Endothelial cell of umbilical vein (primary cell): ENCODE measurements at places on chromosomes 4 and X.
A peak's percentile ranks its signal among the peaks of the same experiment; 100 is the strongest.

DNA sequence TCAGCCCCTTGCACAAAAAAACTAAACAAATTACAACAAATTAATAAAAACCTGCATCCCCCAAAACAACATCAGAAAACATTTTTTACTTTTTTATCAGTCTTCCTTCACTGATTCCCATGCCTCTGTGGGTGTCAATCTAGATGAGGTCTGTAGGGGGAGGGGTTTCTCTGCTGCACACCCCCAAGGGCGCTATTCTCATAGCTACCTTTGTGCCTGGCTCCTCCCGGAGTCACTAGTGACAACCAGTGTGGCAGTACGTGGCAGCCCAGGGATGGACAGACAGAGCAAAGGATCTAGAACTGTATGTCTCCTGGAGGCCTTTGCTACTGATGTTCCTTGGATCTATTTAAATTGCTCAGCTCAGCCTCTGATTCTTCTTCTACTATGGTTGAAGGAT lies 228.1 kb upstream of the ANXA3 start:
- no peak for DNase-seq

DNA sequence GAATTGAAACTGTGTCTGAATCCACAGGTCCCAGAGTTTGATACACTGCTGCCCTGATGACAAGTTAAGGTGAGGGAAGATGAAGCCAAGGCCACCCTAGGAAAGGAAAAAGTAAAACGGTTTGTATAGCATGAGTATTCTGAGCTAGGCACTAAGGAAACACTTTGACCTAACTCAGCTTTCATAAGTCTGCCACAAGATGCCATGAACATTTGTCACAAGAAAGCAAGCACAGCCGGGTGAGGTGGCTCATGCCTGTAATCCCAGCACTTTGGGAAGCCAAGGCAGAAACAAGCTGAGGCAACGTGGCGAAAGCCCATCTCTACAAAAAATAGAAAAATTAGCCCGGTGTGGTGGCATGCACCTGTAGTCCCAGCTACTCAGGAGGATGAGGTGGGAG lies 34.2 kb downstream of the ELOVL6 start:
- DNase-seq: no peak

GRCh38 chr4:138572007-138572406 lies 329.9 kb upstream of the SLC7A11 start:
- DNase-seq: peak; percentile 9

- DNase-seq: no peak
Measured at GRCh38 chrX:28099166-28099565, 117.9 kb upstream of the DCAF8L1 start.

- no peak for DNase-seq
Measured at GRCh38 chrX:323721-324628, 5.4 kb upstream of the GTPBP6 start.

DNA sequence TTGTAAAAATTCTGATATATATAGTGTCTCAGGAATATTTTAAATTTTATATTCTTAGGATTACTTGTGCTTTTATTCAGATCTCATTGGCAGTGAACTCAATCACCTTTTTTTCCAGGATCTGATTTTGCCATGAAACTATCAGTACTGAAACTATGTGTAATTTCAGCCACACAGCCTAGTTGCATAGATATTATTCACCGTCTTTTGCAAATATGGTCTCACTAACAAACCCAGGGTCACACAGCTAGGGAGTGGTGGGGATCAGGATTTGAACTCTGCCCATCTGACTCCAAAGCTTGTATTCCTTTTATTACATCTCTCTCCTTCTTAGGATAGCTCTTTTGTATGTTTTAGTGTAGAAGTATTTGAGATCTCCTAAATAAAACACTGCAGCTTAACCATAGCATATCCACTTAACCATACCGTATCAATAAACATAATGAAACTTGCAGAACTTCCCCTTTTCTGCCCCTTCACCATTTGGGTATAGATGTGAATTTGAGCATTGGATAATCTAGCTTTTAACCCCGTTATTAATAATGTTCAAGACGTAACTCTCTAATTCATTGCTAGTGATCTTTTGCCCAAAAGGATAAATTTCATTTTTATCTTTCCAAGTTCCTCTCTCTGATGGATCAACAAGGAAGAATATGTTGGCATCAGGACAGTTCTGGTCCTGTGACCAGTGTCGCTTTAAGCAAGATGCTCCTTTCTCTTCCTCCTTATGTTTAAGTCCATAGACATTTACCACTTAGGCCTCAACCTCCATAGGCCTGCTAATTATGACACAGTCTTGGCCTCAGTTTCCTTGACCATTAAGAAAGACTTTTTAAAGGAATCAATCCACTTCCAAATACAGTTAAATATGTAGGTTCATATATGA lies 74.6 kb downstream of the RAPGEF2 start:
- no peak for DNase-seq

DNA sequence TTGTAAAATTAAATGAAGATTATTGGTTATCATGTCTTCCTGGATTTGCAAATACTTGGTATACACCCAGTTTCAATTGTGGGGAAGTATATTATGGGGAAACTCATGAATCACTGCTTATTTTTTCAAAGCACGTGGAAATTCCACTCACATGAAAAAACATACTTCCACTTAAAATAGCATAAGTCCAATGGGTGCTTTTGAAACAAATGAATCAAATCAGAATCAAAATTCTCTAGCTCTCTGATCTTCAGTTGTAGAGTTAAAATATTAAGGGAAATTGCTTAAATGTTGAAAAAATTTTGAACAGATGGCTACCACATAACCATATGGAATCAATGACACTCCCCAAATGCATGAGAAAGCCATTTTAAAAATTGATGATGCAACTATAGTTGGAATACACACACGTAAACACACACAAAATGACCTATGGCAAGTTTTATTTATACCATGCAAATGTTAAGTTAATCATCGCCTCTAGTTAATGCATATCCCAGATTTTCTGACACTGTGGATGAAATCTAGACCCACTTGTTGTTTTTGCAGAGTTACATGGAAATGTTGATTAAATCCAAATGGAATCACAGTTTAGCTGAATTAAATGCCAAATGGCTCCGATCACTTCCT lies 93.2 kb downstream of the ARSF start:
- no peak for DNase-seq

GRCh38 chr4:68349279-68349648 lies 626 bp downstream of the YTHDC1 start:
- peak; percentile 61 for DNase-seq

DNA sequence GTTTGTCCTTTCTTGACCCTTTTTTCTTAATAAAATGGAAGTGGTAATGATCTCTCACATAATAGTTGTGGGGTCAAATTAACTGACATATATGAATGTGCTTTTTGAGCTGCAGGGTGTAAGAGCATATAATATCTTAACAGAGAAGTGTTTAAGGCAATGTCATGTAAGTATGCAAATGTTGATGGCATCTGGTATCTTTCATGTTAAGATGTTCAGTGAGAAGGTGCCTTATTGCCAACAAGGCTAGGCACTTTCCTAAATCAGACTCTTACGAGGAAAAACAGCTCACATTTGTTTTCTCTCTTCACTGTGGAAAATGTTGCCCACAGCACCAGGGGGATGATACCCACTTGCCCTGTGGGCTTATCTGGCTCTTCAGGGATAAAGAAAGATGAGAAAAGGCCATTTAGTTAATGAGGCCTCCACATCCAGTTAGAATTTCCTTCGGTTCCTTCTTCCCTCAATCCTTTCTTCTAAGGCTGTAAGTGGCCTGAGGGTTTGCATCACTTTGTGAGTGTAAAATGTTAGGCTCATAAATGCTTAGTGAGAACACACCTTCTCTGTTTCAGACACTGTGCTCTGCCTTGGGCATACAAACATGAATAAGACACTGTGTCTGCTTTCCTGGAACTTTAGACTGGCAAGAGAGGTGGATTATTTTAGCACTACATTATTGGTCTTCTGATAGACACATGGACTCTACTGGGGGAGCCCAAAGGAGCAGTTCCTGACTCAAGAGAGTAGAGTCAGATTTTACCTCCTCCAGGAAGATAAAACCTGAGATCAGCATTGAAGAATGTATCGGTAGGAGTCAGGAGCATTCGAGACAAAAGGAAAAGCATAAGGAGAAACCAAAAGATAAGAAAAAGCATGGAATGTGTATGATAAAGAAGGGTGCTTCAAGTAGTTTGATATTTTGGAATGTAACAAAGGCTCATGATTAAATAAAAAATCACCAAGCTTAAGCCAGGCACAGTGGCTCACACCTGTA lies 135.5 kb downstream of the SOWAHB start:
- DNase-seq: no peak

GRCh38 chr4:43351970-43352806 lies 459.7 kb downstream of the GRXCR1 start:
- no peak for DNase-seq

DNA sequence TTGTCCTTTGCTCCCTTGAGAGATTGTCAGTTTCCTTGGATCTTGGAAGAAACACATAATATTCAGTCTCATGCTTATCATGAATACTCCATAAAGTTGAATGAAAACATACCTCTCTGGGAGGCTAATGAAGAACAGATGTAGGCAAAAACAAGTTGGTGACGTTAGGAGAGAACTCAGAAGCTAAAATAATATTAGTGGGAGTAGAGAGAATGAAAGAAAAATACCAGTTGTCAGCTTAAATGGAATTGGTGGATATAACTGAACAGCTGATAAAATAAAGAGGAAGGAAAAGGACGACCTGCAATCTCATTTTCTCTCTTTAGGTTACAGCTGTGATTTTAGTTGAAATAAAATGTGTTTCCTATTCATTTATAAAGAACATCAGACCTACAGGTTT lies 124.8 kb downstream of the SNCA start:
- DNase-seq: peak; percentile 92

DNA sequence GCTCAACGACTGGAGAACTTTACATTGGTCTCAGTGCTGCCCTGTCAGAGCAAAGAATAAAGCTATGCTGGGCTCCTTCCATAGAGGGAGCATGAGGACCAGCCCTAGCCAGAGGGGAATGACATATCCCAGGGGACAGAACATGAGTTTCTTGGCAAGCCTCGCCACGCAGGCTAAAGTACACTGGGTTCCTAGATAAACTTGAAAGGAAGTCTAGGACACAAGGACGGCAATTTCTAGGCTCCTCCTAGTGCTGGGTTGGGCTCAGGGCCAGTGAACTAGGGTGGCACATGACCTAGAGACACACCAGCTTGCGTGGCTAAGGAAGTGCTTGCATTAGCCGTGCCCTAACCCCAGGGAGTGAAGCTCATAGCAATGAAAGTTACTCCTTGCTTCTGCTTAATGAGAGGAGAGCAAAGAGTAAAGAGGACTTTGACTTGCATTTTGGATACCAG lies 141.0 kb downstream of the MAB21L2 start:
- DNase-seq: peak; percentile 45

DNA sequence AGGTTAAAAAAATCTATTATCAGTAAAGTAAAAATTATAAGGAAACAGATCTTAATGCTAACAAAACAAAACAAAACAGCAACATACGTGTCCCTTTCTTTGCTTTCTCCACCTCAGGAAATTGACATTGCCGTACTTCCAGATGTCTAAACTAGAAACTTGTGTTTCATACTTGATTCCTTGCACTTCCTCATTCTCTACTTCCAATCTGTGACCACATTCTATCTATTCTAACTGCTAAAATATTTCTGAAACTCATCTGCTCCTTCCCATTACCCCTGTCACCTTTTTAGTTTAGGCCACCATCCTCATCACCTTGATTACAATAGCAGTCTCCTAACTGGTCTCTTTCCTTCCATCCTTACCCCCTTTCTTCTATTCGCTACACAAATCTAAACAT lies 22.5 kb upstream of the RPA4 start:
- DNase-seq: no peak

DNA sequence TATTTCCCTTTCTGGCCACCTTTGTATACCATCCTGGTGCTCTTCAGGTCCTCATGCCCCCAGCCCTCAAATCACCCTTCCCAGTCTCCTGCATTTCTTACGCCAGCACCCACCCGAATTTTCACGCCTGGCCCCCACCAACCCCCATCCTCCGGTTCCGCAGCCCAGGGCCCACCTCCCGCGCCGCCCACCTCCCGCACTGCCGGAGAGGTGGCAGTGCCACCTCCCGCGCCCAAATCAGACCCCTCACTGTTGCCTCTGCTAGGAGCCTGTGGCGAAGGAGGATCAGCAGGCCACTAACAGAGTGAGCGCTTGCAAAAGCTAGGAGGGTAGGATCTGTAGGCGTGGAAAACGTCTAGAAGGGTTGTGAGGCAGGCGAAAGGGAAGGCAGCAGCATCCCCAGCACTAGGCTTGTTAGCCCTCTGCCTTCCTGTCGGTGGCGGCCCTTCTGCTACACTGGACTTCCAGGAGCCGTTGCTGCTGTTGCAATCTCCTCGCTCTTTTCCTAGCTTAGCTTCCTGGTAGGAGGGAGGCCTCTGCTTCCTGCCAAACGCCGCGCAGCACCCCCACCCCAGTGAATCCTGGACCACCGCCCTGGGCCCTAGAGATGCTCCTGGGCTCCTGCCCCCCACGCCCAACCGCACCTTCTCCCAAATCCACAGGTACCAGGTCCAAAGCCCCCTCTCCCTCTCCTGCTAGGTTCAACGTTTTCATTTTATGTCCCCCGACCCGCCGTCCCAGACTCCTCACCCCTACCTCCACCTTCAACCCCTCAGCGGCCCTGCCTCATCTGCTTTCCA lies 51.0 kb downstream of the SPIN2B start:
- DNase-seq: no peak

- DNase-seq: no peak
Measured at GRCh38 chr4:25075851-25076250, 45.1 kb upstream of the LGI2 start.

GRCh38 chr4:148289740-148290139 lies 152.5 kb downstream of the NR3C2 start:
- peak; percentile 19 for DNase-seq

DNA sequence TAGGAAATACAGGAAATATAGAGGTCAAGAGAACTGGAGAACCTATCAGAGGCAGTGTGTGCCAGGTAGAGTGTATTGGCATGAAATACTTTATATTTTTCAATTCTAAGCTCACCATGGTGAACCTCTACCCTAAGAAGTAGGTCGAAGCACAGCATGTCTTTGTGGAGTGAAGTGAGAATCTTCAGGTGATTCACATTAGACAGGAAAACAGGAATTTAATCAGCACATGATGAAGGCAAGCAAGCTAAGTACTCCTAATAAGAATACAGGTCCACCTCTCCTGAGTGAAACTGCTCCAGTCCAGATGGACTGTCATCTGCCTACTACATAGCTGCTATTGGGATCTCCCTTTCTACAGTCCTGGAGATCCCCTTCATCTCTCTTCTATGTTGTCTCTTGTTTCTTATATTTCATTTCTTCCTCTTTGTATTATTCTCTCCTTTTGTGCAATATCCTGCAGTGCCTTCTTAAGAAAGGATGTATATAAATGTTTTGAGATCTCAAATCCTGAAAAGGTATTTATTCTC lies 159.0 kb downstream of the LRBA start:
- DNase-seq: peak; percentile 7

GRCh38 chr4:124713185-124713592 lies 657 bp upstream of the ANKRD50 start:
- peak; percentile 81 for DNase-seq

DNA sequence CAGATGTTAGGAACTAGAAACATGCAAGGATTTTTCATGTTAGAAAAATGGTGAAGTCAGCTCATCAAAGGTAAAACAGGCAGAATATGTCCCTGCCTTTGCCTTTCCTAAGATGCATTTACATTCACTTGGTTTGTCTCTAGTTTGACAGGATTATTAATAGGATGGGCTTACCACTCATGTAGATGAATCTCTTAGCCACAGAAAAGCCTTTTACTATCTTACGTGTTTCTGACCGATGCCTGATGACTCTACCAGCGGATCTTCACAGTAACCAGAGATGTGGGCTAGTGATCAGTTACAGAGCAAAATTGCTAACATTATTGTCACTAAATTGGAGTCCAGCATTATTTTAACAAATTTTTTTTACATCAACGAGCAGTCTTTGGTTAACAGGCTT lies 187.6 kb downstream of the MAML3 start:
- DNase-seq: no peak

- no peak for DNase-seq
Measured at GRCh38 chrX:131671735-131672134, 127.9 kb downstream of the OR13H1 start.
